Activated CD8-positive, alpha-beta memory T cell treated with anti-CD3 and anti-CD28 coated beads for 48 hours (primary cell): ENCODE measurements at places on chromosomes 3 and 15.

DNA sequence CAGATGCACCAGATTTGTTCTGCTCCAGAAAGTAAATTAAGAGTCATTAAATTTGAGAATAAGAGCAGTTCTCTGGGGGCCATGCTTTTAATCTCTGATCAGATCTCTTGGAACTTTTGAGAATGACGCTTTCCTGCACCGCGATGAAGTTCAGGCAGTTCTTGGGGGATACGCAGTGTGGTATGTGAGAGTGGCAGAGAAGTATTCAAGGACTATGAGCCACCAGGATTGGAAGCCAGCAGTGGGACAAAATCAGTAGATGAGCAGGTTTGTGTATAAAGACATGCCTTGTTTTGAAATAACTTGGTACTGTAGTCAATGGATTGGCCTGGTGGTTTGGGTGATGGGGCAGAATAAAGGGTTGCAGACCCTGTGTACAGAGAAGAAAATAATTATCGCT, 483.6 kb downstream of the ERC2 start:
- no peak for DNase-seq

GRCh38 chr3:107994956-107995715, 95.7 kb downstream of the CD47 start:
- DNase-seq, result no peak

- no peak for DNase-seq
Measured at GRCh38 chr3:107220538-107220937, 156.7 kb upstream of the CCDC54 start.

GRCh38 chr15:57703387-57703786, 3.1 kb upstream of the POLR2M start:
- DNase-seq, result no peak

GRCh38 chr15:41307679-41308078, 24.7 kb downstream of the OIP5 start:
- DNase-seq, result no peak

DNA sequence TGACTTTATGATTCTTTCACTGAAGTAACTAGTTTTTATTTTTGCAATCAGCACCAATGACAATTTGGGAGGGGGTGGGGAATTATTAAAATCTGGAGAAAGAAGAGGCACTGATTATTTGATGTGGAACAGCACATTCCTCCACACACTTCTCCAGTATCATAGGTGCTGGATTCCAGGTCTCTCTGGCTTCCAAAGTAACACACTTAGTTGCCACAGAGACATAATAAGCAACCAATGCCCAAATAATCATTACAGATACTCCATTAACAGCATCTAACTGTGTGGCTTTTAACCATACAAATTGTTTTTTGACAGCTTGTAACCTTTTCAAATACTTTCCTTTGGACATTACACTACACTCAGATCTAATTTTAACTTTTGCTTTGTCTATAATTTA, 131.0 kb upstream of the CDIN1 start:
- no peak for DNase-seq

DNA sequence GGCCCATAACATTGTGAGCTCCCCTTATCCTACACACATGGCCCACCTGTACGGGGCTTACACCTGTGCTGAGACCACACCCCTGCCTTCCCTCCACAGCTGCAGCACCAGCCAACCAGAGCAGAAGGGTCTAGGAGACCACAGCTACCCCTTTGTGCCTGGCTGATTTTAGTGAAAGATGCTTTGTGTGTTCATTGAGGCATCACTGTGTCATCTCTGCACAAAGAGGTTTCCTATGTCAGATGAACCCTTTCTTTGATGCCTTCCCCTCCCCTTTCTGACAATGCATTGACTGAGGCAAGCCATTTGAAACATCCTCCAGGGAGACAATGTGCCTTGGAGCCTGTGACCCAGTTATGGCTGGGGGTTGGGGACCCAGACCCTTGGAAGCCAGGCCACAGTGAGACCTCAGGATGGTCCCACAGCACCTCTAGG, 54.9 kb upstream of the SLC7A14 start:
- no peak for DNase-seq

DNA sequence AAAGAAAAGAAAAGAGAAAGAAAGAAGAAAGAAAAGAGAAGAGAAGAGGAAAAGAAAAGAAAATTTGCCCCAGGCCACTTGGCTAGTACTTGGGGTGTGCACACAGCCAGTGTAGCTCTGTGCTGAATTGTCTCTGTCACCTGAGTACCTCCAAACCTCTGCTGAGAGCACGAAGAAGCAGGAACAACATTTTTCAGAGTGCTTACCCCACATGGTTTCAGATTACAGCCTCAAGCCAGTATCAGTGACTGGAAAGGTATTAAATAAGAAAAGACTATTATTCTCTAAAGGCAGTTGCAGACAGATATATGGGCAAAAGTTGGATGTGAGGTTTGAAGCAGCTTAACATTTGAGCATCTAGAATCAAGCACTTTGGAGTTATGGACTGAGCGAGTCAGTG, 113.3 kb upstream of the PHLDB2 start:
- DNase-seq, result no peak

GRCh38 chr3:111714305-111714704, 119.2 kb upstream of the ZBED2 start:
- DNase-seq, result no peak

GRCh38 chr3:156478891-156479290, 76.0 kb downstream of the SSR3 start:
- no peak for DNase-seq

- DNase-seq, result no peak
Measured at GRCh38 chr3:186852994-186853393, 10.5 kb downstream of the ADIPOQ start.

GRCh38 chr3:104669083-104669482, 697.6 kb upstream of the ALCAM start:
- no peak for DNase-seq

DNA sequence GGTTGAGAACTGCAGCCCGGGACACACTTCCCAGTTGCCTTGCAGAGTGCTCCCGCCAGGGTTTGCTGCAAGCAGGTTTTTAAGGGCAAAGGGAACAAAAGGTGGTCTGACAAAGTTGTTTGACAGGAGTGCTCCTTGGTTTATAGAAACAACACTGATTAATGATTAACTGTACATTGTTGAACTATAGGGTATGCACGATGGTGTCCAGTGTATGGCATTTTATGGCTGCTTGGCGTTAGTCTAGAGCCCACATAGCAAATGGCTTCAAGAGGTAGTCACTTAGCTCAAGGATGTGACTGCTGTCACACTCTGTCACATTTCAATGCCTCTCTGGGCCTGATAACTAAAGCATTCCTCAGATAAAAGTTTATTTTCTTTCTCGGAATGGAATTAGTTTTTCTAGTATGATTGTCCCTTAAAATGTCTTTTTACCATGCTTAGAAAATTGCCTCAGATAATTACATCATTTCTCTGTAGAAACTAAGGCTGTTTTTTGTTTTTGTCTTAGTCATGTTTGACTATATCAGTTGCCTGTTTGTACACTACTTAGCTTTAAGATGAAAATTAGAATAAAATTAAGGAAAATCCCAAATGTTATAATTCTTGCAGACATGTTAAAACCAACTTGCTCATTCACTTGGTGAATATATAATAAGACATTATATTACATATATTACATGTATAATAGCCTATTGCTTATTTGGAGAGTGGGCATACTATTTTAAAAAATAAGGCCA, 61.3 kb upstream of the GATM start:
- DNase-seq, result no peak

DNA sequence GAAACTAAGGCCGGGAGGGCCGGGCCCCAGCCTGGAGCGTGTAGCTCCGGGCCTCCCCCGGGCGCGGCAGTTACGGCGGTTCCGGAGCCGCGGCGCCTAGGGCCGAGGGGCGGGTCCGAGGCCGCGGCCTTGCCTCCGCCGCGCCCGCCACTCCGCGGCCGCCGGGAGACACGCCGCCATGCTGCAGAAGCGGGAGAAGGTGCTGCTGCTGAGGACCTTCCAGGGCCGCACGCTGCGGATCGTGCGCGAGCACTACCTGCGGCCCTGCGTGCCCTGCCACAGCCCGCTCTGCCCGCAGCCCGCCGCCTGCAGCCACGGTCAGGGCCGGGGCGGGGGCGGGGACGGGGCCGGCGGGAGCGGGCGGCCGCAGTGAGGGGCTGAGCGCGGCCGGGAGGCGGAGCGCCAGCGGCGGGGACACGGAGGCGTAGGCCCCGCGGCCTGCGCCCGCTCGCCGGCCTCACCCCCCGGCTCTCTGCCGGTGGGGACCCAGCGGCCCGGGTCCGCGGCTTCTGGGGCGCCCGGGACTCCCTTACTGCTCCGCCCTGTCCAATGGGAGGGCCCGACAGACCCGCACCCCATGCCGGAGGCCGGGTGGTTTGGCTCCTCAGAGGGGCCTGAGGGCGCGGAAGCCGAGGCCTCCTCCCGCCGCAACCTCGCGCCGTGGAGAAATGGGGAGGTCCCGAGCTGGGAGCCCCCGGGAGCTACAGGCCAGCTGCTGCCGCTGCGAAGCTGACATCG, at the start of gene DIS3L:
TSS of gene DIS3L (plus strand) at position 150 of the 738 bp plus-strand sequence. CDS start at position 179, 29 bp downstream.
- peak; percentile 34 for DNase-seq

DNA sequence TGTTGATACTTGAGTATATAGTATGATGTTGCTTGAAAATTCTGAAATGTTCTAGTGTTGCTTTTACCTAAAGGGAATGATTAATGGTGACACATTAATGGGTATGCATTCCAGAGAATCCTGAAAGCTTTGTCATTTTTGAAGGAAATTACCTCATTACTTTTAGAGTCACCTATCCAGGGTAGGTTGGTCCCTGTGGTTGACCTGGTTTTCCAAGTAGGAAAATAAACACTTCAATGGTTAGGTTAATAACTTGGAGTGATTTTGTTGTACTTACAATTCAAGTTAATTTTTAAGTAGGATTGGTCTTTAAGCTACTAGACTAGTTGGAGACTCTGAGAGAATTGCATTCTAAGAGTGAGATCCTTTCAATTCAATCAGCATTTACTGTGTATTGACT, 31.0 kb downstream of the MITF start:
- DNase-seq, result no peak

- peak; percentile 18 for DNase-seq
Measured at GRCh38 chr3:126389112-126389793, 5.5 kb upstream of the CFAP100 start.

GRCh38 chr15:74293021-74293810, 57.1 kb downstream of the CCDC33 start:
- DNase-seq, result no peak

- DNase-seq, result no peak
Measured at GRCh38 chr3:21195203-21195602, 555.8 kb downstream of the ZNF385D start.

DNA sequence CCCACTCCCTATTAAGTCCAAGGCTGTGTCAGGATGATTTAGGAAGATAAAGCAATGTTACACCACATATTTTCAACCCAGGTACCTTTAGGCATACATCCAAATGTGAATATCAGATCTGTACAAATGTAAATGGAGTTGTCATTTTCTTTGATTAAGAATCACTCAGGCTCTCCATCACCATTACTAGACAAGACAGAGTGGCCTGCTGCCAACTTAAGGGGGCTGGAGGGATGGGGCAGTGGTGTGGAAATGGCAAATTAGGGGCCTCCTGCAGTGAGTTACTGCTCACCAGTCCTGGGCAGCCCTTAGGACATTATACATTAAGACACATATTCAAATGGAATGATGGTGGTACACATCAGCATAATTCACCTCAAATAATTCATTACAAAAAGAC, 211.0 kb downstream of the TNIK start:
- DNase-seq, result no peak

- no peak for DNase-seq
Measured at GRCh38 chr3:126266291-126266840, 86.0 kb upstream of the ALDH1L1 start.

DNA sequence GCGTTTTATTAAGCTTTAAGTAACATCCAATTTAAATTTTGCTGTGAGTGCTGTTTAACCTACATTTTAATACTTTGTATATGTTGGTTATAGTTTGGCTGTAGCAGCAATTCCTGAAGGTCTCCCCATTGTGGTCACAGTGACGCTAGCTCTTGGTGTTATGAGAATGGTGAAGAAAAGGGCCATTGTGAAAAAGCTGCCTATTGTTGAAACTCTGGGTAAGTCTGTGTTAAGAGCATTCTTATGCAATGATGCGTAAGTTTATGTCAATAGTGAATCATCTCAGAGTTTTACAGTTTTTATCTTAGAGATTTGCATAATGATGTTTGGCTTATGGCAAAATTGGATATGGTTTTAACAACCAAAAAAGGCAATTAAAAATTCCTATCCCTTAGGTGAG, 62.7 kb downstream of the ASTE1 start:
- DNase-seq, result no peak

GRCh38 chr3:17747890-17748247, 5.4 kb upstream of the TBC1D5 start:
- DNase-seq, result no peak

DNA sequence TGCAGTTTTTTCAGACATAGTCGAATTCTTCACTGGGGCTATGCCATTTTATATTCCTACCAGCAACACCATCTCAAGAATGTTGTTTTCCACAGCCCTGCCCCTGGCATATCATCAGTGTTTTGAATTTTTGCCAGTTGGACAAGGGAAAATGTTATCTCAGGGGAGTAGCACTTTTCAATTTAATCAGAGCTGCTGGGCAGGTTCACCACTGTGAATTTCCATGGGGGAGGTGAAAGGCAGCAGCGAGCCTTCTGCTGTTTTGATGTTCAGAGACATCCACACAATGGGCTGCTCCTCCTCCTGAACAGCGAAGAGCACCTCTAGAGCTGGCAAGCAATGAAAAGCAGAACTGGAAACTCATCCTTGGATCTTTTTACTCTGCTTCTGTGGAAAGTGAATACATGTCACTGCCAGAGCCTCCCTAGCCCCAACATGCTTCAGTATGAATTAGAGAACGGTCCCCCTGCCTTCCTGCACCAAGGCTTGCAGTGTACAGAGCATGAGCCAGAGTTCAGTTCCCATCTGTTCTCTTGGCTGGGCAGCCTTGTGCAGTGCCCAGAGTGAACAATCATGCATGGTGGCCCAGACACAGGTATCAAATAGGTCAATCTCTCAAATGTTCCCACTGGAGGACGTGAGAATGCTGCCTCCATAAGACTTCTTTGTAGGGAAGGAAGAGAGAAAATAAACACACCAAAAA, 56.1 kb upstream of the RAD18 start:
- DNase-seq, result no peak

- no peak for DNase-seq
Measured at GRCh38 chr3:4340077-4340410, 36.9 kb downstream of the SETMAR start.

- DNase-seq, result no peak
Measured at GRCh38 chr3:111954228-111954990, 24.4 kb upstream of the ABHD10 start.

DNA sequence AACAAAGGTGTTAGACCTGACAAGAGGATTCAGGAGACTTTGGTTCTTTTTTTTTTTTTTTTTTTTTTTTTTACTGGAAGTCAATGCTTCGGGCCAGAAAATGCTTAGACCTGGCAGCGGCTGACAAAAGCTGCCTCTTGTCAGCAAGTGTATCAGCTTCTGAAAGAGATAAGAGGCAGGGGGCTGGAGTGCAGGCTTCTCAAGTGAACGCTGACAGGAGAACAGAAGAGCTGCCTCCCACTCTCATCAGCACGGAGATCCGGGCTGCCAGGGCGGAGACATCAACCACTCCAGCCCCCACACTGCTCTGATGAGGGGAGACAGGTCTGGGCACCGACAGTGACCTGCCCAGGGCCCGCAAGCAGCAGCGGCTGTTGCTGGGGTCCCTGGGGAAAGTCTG, 9.4 kb upstream of the SCN5A start:
- no peak for DNase-seq
